SK-N-SH treated with all-trans-retinoic acid at 6 μM for 48 hours (cell line): ENCODE measurements at places on chromosomes 2 and 18.

GRCh38 chr2:133459590-133459989, 108.7 kb downstream of the NCKAP5 start:
- no peak for ATAC-seq

DNA sequence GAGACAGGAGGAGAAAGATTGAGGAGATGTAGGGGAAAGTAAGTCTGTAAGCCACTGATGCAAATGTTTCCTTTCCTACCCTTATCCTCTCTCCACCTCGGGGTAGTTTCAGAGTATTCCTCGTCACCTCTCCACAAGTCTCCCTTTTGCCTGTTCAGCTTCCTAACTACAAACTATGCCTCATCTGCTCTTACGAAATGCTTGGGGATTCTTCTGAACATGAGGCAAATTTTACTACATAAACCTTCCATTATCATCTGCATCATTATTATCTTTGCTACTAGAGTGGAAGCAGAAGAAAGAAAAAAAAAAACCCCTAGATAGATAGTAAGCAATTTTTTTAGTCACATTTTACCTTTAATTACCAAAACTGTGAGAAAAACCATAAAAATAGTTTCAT, 43.1 kb upstream of the CWC22 start:
- no peak for ATAC-seq

- ATAC-seq: no peak
Observed at GRCh38 chr18:61606068-61606660, 272.9 kb downstream of the CDH20 start.

DNA sequence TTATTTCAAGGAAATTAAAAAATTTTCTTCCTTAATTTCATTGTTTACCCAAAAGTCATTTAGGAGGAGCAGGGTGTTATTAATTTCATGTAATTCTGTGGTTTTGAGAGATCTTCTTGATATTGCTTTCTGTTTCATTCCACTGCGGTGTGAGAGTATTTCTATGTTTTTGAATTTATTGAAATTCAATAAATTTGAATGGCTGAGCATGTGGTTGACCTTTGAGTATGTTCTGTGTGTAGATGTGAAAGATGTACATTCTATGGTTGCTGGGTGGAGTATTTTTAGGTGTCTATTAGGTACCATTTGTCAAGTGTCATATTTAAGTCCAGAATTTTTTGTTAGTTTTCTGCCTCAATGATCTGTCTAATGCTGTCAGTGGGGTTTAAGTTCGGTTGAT, 39.4 kb upstream of the LANCL1 start:
- no peak for ATAC-seq

DNA sequence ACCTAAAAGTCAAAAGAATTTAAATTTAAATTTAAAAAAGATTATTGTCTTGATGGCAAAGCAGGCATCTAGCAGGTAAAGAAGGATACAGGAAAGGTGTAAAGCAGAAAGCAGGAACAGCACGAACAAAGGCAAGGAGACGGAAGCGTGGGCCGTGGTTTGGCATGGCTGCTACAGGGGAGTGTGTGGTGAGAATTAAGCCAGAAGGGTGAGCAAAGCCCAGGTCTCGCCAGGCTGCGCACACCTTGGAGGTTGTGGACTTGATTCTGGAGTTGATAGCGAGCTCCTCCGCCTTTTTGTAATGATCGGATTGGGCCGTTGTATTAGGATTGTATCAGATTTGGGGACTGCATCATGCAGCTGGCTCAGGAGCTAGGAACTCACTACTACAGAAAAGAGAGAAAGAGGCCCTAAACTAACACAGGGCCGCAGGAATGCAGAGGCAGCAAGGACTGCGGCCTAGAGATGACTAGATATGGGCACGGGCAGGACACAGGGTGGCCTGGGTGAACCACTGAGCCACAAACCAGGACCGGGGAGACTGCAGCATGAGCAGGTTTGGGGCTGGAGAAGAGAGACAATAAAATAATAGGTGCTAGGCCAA, 71.4 kb upstream of the TMEM247 start:
- ATAC-seq: no peak

- ATAC-seq: no peak
Observed at GRCh38 chr2:115649731-115650130, 1207.3 kb downstream of the DPP10 start.

- no peak for ATAC-seq
Observed at GRCh38 chr2:142755191-142755590, 122.3 kb upstream of the KYNU start.

- ATAC-seq: no peak
Observed at GRCh38 chr2:54083445-54083844, 32.0 kb upstream of the ACYP2 start.

- no peak for ATAC-seq
Observed at GRCh38 chr2:19009510-19009909, 348.9 kb downstream of the OSR1 start.

DNA sequence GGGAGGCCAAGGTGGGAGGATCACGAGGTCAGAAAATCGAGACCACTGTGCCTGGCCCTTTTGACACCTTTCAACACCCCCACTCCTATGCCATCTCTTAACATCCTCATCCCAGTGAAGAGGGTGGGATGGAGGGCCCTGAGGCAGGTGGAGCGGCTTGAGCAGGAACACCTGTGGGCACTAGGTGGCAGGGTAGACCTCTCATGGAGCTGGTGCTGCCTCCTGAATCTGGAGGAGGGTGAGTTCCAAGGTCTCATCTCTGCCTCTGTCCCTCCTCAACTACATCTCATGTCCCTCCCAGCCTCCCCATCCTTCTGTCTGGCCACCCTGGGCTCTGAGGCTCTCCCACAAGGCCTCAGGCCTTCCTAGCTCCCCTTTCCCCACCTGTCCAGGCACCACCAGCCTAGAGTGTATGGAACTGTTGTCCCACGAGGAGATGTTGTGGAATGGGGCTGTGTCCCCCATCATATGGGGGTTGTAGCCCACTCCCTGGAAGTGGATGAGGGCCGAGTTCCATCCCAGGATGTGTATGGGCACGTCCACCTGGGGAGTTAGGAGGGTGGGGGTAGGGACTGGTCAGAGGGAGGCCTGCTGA, 17.0 kb upstream of the CRYBA2 start:
- peak; percentile 71 for ATAC-seq

DNA sequence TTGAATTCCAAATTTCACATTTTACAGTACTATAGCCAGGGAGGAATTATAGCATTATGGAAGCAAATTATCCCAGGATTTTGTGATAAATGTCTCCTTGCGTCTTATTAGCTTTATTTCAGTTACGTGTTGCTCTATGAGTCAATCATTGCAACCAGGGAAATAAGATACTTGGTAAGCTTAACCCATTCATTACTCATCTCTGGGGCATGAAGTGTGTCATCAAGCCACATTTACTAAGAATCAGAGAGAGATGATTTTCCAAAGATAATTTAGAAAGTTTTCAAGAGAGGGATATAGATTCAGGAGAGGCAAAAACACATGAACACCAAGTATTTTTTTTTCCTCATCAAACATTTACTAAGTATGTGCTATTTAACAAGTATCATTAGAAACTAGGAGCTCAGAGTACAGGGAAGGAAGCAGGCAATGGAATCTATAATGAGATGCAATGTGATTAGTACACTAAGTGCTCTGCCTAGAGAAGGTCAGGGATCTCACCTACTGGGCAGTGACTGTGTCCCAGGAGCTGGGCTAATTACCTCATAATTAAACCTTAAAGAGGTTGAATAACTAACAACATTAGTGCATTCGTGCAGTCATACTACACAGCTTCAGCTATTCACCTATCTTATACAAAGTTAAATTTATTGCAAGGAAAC, 217.8 kb upstream of the NXPH2 start:
- no peak for ATAC-seq

GRCh38 chr2:121529439-121530211, 1.1 kb upstream of the RNU4ATAC start:
- ATAC-seq: peak; percentile 53

DNA sequence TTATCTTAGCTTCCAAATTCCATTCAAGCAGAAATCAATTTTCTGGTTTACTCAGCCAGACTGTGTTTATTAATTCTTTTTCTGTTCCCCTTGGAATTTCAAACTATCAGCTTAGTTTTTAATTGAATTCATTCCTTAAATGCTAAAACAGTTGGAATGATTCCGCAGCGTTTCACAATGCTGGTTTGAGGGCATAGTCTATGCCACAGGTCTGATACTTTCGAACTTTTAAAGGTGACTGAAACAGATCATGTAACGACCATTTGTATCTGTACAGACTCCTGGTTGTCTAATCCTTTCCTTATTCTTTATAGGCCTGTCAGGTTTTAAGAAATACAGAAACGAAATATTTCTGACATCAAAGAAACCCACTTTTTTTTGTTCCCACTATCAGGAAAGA, 45.4 kb downstream of the STPG4 start:
- ATAC-seq: no peak

GRCh38 chr18:79578396-79579260, 101.0 kb upstream of the CTDP1 start:
- ATAC-seq: no peak

DNA sequence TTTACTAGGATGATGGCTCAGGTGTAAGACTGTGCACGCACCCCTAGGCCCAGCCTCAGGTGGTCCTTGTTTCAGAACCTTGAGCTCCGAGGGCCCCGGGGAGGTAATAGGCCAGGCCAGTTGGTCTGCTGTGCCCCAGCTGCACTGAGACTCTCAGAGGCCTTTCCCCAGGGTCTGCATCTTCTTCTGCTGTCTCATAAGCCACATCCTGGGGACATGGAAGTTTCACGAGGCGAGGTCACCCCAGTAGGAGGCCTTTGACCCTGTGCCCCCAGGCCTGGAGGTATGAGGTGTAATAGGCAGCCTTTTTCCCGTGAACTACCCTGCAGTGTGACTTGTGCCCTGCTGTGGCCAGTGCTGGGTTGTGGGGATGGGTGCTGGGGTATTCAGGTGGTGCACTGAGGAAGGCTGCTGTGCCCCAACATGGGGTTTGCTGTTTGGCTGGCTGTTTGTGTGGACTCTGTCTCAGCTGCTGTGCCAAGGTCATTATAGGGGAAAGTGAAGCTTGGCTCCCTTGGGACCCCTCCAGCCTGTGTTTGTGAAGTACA, 6.9 kb downstream of the OXER1 start:
- no peak for ATAC-seq

DNA sequence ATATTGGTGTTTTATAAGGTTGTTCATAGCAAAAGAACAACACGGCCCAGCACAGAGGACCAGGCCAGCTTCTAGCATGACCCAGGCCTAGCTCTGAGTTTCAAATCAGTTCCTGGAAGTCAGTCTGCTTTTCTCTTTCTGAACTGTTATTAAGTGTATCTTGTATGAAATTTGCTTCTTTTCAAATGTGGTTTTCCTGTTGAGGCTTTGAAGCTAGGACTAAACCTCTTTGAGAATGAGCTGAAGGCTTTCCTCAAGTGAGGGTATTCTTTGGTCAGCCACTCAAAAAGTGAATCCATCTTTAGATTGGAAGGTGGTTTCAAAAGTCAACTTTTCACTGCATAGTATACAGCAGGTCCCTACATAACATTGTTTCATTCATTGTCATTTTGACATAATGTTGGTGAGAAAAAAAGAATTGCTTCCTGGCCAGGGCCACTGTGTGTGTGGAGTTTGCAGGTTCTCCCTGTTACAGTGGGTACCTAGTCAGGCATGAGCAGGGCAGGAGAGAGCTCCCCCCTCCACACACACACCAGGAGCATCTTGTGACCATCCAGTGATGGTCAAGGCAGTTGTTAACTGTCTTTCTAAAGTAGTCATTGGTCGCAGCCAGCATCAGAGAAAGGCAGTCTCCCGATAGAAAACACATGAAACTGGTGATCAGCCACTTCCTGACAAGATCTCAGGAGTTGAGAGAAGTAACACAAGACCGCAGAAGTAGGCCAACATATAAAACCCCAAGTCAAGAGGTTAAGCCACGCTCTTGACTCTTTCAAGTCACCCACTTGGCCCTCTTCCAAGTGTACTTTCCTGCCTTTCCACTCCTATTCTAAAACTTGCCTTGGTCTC, 6.7 kb upstream of the ACAA2 start:
- ATAC-seq: no peak

DNA sequence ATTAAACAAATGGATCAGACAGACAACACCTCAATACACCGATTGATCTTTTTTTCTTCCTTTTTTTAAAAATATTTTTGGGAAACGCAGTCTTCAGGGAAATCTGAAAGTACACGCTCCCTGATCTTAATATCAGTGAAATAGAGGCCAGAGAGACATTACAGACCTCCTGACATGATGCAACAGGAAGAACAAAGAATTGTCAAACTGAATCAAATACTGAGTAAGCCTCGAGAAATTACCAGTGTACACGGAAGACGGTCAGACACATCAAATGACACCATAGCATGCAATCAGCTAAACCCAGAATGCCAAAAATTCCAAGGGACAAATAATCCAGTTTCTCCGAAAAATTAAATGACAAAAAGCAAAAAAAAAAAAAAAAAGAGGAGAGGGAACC, 80.2 kb upstream of the NFU1 start:
- ATAC-seq: no peak

- ATAC-seq: no peak
Observed at GRCh38 chr2:64607381-64608304, 46.1 kb downstream of the SERTAD2 start.

- no peak for ATAC-seq
Observed at GRCh38 chr18:35605686-35606417, 24.3 kb downstream of the GALNT1 start.

GRCh38 chr2:66515743-66516142, 80.8 kb downstream of the MEIS1 start:
- ATAC-seq: no peak

DNA sequence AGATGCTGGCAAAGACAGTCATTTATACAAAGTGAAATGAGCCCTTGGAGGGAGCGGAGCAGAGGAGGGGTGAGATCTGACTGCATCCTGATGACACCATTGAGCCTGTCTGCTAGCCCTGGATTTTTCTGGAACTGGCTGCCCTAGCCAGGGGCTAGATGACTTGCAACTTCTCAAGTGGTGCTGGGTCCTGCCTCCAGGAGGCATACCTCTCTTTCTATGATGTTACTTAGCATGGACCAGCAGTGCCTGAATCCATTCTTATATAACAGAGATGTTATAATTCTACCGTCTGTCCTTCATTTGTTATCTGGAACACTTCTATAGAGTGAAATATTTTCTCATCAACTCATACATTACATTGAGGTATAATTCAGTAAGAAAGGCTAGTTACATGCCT, 8.5 kb upstream of the TWIST2 start:
- no peak for ATAC-seq

- ATAC-seq: no peak
Observed at GRCh38 chr2:6794448-6794847, 71.3 kb downstream of the CMPK2 start.

GRCh38 chr2:141364821-141365220, 766.0 kb downstream of the LRP1B start:
- ATAC-seq: no peak

DNA sequence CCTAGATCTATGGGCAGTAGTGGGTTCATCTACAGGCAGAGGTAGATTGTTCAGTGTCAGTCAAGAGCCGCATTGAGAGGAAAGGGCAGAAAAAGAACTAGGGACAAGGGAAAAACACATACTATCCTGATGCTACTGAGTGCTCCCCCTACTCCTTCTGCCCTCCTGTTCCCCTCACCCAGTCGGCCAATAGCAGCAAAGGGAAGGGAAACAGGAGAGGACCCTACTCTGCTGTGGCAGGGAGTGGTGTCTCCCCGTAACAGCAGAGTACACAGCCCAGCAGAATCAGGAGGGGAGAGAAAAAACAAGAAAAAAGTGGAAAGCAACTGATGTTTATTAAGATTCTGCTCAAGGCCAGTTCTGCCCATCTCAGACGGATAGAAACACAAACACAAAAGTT, 136.1 kb upstream of the CCDC150 start:
- ATAC-seq: no peak

- no peak for ATAC-seq
Observed at GRCh38 chr18:22985250-22985649, 52.1 kb downstream of the RBBP8 start.
